ENCODE measurements at places on chromosomes 7 and 10.

GRCh38 chr7:51451751-51452476 lies 135.3 kb upstream of the COBL start:
- DNase-seq = peak; percentile 72

GRCh38 chr10:98980353-98980752 lies 255.3 kb downstream of the HPSE2 start:
- DNase-seq = no peak

GRCh38 chr10:51204066-51204465 lies 129.8 kb downstream of the PRKG1 start:
- DNase-seq = no peak

DNA sequence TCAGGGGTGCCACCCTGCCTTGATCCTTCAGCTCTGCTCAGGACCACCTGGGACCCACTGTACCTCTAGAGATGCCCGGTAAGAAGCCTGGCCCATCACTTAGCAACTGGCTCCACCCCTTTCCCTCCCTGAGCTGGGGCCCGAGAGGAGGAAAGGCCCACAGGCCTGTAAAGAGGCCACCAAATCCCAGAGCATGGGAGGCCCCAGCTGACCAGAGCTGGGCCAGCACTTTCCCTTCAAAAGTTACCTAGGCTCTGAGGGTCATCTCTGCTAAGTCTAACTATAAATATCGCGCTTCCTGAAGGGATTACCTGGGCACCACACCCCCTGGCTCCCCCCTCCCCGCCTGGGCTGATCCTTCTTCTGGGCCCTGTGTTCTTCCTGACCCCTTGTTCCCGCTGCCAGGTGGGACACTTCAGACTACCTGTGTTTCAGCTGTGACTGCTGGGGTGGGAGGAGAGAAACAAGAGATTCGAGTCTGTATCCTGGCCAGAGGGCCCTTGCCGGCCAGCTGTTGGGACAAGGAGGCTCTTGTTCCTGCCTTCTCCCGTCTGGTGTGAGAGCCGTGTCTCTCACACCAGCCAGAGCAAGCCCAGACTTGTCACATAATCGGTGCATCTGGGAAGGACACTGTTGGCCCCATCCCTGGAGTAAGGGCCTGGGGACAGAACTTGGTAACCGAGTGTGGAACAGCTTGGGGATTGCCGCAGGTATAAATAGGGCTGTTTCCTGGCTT lies 22.8 kb upstream of the ANKRD2 start:
- DNase-seq = peak; percentile 33

DNA sequence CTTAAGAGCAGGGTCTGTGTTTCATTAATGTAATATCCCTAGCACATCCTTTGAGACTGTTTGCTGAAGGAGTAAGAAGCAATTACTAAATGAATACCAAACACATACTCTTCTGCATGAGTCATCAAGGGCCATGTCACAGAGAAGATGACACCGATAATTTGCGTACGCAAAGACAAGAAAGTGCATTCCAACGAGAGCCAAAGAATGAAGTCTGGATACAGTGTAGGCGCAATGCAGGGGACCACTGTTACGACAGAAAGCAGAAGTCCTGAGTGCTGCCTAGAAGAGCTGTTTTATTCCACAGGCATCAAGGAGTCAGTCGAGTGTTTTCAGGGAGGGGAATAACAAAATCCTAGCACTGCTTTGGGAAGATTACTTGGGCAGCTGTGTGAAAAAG lies 62.7 kb downstream of the VPS41 start:
- no peak for DNase-seq

GRCh38 chr7:92953657-92954056 lies 117.3 kb upstream of the CDK6 start:
- no peak for DNase-seq

GRCh38 chr7:44333911-44334733 lies 8.7 kb upstream of the CAMK2B start:
- DNase-seq = no peak

GRCh38 chr10:2935647-2936386 lies 131.5 kb upstream of the PFKP start:
- DNase-seq = no peak

- peak; percentile 69 for DNase-seq
These were observed 114.0 kb upstream of the COBL start for GRCh38 chr7:51430480-51431086.

GRCh38 chr10:43120929-43121314 lies 17.3 kb upstream of the CSGALNACT2 start:
- no peak for DNase-seq

GRCh38 chr7:28509251-28510025 lies 97.1 kb downstream of the CREB5 start:
- no peak for DNase-seq

DNA sequence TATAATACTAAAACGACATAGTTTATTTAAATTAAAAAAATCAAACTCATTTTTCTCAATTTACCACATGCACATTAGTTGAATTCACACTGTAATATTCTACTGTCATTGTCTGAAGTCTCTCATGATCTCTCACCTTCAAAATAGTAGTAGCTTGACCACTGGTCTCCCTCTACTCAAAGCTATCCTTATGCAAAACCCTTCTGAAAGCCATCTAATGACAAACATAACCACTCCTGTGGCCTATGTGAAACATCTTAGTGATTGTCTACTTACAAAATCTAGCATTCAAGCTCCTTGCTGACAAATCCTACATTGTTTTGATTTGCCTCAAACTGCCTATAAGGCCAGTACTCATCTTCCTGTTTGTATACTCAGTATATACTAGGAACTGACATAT lies 606.0 kb upstream of the GHITM start:
- no peak for DNase-seq

- DNase-seq = no peak
These were observed 19.2 kb downstream of the TMEM273 start for GRCh38 chr10:49168831-49169500.

DNA sequence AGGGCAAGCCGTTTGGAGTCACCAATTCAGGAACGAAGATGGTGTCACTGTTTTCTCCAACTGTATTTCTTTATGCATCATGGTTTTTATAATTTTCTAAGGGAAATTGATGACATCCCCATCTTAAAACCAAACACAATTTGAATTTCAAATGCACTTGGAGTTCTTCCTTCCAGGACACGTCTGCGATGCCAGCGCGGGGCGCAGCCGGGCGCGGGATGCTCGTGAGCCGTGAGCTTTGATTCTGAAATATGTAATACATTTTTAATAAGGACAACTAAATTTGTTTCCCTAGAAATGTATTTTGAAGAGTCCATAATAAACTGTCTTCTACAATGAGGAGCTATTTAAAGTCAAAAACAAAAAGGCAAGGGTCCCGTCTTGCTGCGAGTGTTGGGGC lies 492.1 kb downstream of the DNAJB6 start:
- no peak for DNase-seq

- no peak for DNase-seq
These were observed 343.4 kb downstream of the PRPF18 start for GRCh38 chr10:13930120-13930519.

GRCh38 chr7:18667466-18667865 lies 171.9 kb downstream of the HDAC9 start:
- no peak for DNase-seq

DNA sequence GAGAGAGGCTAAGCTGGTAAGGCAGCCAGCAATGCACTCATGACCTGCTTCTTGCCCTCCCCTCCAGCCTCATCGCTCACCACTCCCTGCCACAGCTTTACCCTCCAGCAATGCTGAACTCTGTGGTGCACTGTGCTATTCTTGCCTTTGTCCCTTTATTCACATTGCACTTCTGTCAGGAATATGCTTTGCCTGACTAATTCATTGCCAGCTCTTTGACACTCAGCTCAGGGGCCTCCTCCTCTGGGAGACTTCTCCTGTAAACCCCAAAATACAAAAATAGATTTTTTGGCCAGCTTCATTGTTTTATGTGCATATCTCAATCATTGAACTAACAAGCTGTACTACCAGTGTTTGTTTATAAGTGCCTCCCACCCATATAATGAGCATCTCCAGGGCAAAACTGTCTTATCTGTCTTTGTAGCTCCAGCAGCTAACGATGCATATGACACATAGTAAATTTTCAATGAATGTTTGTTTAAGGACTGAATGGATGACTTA lies 8.2 kb downstream of the CNNM1 start:
- no peak for DNase-seq

- no peak for DNase-seq
These were observed 119.9 kb upstream of the TMEM106B start for GRCh38 chr7:12091231-12091630.

- DNase-seq = no peak
These were observed 194.3 kb downstream of the CCDC3 start for GRCh38 chr10:12807096-12807755.

GRCh38 chr7:138892006-138892630 lies 89.1 kb downstream of the KIAA1549 start:
- no peak for DNase-seq
